ENCODE measurements at places on chromosomes 16 and 17.
A peak's percentile ranks its signal among the peaks of the same experiment; 100 is the strongest.

DNA sequence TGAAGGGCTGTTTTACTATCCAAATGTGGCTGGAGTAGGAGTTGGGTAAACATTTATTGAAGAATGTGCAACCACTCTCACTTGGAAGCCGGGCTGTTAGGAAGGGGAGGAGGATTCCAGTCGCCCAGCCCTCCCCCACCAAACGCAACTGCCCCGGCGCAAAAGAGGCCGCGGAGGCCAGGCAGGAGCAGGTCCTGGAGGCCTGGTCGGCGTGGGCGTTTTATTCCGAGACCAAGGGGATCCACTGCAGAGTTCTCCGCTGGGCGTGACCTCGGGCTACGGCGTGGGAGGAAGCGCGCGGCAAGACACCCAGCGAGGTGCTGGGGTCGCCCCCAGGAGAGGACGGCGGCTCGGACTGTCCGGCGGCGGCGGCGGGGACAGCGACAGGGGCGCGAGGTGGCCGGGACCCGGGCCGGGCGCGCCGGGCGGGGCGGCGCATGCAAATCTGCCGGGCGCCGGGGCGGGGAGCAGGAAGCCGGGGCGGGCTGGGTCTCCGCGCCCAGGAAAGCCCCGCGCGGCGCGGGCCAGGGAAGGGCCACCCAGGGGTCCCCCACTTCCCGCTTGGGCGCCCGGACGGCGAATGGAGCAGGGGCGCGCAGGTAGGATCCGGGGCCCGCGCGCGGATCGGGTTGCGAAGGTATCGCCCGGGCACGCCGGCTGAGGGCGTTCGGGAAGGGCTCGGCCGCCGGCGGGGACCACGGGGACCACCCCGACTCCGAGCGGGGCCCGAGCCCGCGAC lies at the start of gene IL4R:
IL4R (plus strand) TSS at position 553 of the 739 bp plus-strand sequence. CDS start 26,230 bp downstream, outside the sequence.
- peak; percentile 75 for DNase-seq

DNA sequence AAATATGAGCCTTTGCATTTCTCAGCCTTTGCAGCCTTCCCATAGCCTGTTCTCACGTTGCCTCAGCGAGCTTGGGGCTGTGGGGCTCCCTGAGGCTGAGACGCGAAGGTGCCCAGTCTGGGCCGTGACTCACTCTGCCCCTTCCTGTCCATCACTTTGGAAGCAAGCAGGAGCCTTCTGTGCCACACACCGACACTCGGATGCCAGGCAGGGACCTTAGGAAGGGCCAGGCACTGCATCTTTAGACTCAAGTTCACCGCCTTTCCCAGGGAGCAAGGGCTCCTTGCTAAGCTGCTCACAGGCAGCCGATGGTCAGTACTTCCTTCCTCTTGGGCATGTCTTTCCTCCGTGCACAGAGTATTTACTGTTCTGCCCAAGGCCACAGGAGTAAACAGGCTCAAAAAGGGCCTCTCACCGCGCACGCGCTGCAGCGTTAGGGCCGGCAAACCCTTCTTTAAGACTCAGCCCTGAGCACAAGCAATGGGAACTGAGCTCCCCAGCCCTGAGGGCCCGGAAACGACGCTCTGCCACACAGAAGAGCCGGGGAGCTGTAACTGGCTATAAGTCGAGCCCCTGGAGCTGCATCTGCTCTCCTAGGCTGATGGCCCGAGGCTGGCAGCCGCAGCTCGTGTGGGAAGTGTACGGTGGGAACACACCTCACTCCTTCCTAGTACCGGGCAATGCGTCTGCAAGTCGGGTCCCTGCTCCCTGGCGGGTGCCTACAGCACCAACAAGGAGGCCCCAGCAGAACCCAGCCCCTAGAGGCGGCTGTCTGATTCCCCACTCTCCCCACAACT lies 7.2 kb downstream of the TIMM22 start:
- no peak for DNase-seq

DNA sequence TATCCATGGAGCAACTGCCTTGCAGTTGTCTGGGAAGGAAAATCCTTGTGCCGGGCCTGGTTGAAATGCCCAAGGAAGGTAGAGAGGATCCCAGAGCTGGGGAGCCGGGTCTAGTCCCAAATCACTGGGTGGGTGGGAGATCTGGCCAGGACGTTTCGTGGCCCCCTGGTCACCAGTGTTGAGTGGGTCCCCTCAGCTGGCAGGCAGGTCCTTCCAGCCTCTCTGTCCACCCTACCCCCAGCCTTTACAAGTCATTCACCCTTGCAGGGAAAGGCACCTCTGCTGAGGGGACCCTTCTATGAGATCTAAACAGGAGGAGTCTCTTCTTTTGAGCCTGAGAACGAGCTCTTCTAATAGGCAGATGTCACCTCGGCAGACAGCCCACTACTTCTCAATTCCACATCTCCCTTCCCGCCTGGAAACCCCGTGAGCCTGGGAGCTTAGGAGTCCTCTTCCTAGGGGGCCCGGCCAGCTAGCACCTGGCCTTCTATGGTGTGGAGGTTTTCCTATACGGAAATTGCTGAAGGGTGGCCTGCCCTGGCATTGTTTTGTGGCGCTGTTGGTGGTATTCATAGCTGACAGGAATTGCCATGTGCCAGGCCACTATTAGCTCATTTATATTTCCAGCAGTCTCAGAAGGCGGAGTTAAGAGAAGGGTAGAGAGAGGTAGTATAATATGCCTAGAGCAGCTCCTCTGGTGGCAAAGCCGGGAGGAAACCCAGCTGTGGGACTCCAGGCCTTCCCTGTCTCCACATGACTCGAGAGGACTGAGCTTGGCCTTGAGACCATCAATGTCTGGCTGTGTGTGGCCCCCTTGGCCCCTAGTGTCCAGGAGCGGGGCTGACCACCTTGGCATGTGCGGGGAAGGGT lies 13.3 kb downstream of the MPRIP start:
- DNase-seq: no peak

DNA sequence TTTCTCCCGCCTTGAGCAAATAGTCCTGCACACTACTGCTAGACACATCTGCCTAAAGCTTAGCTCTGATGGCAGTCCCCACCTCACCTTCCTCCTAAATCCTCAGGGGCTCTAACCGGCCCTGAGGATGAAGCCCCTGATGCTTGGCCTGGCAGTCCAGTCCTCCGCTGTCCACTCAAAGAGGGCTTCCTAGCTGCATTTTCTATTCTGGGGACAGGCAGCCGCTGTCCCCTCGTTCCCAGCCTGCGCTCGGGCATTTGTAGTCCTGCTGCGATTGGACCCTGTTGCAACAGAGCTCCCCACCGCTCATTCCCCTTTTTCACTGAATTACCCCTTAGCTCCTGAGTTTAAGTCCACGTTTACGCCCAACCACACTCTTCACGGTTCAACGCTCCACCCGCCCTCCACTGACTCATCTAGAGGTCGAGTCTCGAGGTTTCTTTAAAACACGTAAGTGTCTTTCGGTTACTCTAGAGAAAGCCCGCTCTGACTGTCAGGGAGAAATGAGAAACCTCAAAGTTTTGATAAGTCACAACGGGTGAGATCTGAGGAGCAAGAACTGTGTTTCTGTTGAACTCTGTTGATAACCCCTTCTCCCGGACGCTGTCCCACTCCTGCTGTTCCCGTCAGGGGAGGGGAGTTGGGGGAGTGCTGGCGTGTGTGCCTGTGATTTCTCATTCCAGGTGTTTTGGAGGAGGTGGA lies 4.5 kb downstream of the CCR7 start:
- DNase-seq: peak; percentile 89

- peak; percentile 92 for DNase-seq
These were observed 212.3 kb downstream of the ZNF423 start for GRCh38 chr16:49643429-49644144.

GRCh38 chr16:53925526-53925925 lies 221.6 kb downstream of the FTO start:
- no peak for DNase-seq

- peak; percentile 52 for DNase-seq
These were observed 7.3 kb downstream of the THRA start for GRCh38 chr17:40069751-40070708.

DNA sequence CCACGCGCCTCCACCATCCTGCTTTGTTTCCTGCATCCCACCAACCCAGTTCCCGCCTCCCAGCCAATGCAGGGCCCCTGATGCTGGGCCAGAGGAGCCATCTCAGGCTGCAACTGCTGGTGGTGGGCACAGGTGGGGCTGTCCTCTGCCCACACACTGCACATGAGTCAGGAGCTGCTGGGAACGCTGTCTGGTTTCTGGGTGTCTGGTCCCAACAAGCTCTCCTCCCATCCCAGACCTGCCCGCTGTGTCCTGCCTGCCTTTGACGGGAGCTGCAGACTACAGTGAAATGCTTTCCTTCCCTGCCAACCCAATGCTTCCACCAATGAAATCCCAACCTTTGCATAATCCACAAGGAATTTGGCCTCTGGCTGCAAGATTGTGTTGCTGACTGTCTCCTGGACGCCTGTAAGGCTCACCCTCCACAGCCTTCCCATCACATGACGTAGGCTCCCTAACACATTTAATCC lies 98.9 kb downstream of the N4BP1 start:
- no peak for DNase-seq

DNA sequence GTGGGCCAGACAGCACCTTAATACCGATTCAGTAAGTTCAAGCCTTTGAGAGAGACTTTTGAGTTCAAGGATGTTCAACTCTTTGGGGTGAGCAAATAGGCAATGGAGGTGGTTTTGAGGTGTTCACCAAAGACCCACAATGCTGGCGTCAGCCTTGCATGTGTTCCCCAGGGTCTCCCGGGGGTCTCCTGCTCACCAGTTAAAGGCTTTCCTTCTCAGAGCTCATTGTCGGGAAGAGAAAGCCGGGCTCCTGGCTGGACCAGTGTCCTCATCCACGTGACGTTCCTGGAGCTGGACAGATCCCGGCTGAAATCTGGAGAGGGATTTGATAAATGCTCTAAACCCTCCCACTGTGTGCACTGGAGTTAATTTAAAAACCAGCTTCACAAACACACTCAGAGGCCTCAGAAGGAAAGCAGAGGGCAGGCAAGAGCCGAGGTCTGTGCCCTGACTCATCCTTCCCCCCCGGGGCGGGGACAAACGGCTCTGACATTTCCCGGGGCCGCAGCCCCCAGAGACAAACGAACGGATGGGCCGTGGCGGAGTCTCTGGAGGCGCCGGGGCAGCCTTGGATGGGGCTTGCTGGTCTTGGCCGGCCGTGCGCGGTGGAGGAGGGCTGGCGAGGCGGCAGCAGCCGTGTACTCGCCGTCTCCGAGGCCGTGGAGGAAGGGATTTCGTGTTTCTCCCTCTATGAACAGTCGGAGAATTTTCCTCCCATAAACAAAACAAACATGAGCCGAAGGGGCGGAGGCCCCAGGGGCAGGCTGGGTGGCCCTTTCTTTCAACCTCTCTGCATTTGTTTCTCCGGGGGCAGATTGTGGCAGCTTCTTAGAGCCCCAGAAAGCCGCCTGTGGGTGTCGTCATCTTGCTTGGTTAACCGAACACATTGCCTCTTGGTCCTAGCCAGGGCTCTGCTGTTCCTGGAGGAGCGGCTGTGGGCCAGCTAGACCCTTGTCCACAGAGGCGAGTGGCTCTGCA lies 94.2 kb downstream of the NTN1 start:
- DNase-seq: peak; percentile 65
